Sciatic nerve (tissue), 2 donors: ENCODE measurements at places on chromosomes 12 and 14.

- no peak for DNase-seq
Measured at GRCh38 chr12:12693111-12693671, 2.8 kb downstream of the GPR19 start.

GRCh38 chr12:74641694-74642093 is 104.1 kb downstream of the ATXN7L3B start:
- no peak for DNase-seq

DNA sequence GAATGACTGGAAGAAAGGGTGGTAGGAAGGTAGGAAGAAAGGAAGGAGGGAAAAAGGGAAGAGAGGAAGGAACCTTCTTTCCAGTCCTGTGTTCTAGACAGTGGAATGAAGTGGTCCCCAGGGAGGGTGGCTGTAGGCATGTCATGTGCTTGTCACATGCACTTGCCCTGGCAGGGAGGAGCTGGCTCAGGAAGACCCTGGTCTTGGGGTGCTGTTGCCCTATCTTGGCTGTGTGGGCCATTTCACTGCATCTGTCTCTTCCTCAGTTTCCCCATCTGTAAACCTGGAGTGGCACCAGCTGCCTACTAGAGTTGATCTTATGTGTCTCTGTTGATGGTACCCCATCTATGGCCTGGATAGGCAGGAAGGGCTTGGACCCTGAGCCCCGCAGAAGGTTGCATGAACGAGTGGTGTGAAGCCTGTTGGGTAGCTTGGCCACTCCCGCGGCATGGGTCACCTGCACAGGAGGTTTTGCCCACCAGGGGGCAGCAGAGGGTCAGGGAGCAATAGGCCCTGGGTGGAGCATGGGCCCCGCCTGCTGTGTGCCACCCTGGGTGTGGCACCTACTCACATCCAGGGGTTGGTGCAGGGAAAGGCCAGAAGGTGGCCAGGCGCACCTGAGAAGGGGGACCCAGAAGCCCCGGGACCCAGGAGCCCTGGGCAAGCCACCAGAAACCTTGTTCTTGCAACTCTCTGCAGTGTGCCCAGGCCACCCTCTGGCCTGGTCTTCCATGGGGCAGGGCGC is 25.1 kb downstream of the MEG3 start:
- DNase-seq: peak; percentile 86

- DNase-seq: no peak
Measured at GRCh38 chr14:69992564-69992963, 113.3 kb downstream of the SMOC1 start.

DNA sequence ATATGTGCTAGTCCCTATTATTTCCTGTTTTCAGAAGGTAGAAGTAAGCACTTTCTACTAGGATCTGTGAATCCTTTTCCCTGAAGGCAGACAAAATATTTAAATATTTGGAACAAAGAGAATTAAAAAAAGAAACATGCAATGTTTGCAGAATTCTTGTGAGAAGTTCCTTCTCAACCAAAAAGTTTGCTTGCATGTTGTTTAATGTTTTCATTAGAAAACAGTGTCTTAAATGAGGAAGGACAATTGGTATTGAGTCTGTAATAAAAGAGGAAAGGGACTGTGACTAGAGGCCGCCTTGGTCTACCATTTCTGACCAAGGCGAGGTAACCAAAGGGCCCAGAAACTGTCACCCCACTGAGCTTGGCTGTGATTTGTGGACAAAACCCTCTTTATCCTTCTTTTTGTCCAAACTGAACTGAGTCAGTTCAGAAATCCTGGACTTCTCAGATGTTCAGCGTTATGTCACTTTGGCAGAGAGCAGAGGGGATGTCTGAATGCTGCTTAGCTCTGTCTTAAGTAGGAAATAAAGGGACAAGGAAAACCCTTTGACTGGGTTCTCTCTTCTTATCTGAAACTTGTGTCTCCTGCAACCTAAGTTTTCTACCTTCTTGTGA is 129.8 kb upstream of the CPM start:
- DNase-seq: no peak

DNA sequence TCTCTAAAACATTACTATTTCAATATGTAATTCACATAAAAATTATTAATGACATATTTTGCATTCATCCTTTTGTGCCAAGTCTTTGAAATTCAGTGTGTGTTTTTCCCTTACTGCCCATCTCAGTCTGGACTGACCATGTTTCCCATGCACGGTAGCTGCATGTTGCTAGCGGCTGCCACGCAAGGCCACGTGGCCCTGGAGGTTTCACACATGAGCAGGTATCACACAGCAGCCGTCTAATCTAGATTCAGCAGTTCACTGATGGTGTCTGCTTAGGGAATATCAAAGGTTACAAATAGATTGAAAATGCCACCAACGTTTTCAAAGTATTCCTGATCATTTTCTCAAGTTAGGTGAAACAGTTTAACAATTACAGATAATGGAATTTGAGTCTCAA is 234.8 kb upstream of the FKBP4 start:
- DNase-seq: no peak

- peak; percentile 82 for DNase-seq
Measured at GRCh38 chr12:53267999-53268629, at the start of gene ESPL1. Gene ESPL1 (plus strand): TSS chr12:53268299. CDS start chr12:53268767, 468 bp downstream.

DNA sequence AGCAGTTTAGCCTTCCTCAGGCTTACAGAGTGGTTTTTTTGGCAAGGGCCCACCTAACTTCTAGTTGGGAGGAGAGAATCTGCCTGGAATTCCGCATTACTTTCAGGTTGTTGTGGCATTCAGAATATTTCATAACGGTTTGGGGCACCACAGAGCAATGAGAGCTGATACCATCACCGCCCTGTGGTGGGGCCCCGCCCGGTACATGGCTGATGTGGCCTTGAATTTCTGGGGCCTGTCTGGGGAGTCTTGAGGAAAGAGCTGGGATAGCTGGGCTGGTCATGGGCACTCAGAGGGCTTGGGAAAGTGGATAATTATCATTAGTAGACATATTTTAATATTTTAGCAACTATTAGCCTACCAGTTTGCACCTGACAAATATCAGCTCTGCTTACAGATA is 4.2 kb downstream of the TESPA1 start:
- no peak for DNase-seq

DNA sequence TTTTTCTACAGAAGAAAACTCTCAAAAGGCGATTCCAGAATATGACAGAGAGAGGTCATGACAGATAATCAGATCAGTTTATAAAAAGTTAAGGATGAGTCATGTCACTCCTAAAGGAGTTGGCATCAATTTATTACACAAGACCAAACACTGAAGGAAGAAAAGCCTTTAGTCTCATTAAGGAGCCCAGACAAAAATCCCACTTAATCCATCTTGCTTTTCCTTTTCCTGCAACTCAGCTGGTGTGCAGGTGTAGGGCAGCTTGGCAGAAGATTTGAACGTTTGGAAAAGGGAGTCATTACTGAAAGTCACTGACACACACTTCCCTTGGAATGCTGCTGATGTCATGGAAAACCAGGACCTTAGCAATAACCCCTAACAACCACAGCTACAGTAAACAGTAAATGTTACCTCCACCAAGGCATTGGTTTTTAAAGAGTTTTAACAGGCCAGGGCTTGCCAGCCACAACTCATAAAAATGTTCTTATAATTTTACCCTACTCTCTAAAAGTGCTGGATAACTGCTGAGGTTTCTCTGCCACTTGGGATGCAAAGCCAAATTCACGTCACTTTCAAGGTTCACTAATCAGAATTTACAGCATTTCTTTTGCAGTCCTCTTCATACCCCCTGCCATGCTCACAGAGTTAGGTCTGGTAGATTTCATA is 320.6 kb downstream of the RAD51B start:
- DNase-seq: no peak

- no peak for DNase-seq
Measured at GRCh38 chr12:76031081-76031413, 529 bp downstream of the PHLDA1 start.

DNA sequence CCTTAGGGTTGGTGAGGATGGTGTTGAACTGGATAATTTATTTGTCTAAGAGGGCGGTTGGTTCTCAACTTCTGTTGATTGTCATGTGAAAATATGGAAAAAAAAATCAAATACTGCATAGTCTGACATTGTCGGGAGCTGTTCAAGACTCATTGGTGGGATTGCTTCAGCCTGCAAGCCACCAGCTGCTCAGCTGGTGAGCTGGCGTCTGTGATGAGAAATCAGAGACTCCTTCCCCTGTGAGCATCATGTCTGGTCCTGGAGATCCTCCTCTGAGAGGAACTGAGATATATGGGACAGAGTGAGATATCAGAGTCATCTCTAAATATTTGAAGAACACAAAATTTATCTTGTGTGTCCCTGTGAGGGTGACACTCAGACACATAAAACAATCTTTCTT is 49.9 kb downstream of the TRIM9 start:
- DNase-seq: no peak

DNA sequence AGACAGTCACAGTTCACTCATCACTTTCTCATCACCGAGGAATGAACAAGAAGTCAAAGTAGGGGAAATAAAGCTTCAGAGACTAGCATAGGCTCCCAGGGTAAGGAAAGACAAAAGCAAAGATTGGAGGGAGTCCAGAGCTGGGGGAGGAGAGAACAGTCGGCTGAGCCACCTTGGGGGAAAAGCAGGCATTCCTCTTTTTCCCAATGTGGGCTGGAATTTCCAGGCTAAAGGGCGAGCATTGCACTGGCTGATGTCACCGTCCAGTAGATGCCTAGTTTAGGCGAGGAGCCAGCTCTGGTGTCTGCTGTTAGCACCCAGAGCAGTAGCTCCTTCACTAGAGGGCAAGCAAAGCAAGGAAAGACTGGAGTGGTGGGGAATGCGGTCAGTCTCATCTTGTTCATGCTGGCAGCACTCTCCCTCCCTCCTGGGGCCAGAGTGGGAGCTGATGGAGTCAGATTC is 8.5 kb upstream of the KRT75 start:
- DNase-seq: no peak

DNA sequence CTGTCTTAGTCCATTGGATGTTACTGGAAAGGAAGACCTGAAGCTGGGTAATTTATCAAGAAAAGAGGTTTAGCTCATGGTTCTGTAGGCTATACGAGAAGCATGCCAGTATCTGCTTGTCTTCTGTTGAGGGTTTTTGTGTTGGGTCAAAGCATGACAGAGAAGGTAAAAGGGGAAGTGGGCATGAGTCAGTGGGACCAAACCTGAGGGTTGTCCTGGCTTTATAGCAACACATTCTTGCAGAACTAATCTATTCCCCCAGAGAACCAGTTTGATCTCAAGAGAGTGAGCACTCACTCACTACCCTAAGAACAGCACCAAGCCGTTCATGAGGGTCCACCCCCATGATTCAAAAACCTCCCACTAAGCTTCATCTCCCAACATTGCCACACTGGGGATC is 19.0 kb upstream of the KRAS start:
- DNase-seq: no peak

GRCh38 chr12:1811281-1811947 is 9.0 kb upstream of the LRTM2 start:
- DNase-seq: no peak

- DNase-seq: peak; percentile 33
Measured at GRCh38 chr14:101035466-101036225, 132.1 kb upstream of the RTL1 start.

- DNase-seq: no peak
Measured at GRCh38 chr12:105906561-105906960, 232.2 kb downstream of the NUAK1 start.

DNA sequence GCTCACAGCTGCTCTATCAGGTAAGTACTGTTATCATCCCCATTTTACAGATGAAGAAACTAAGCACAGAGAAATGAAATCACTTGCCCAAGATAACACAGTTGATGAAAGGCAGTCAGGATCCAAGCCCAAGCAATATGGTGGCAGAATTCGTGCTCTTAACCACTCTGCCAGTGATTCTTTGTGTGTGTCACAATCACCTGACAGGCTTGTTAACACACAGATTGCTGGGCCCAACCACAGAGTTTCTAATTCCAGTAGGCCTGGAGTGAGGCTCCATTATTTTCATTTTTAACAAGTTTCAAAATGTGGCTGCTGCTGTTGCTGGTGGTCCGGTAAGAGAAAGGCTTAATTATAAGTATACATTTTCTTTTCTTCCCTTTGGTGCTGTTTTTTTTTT is 134.2 kb downstream of the TGFB3 start:
- DNase-seq: no peak

DNA sequence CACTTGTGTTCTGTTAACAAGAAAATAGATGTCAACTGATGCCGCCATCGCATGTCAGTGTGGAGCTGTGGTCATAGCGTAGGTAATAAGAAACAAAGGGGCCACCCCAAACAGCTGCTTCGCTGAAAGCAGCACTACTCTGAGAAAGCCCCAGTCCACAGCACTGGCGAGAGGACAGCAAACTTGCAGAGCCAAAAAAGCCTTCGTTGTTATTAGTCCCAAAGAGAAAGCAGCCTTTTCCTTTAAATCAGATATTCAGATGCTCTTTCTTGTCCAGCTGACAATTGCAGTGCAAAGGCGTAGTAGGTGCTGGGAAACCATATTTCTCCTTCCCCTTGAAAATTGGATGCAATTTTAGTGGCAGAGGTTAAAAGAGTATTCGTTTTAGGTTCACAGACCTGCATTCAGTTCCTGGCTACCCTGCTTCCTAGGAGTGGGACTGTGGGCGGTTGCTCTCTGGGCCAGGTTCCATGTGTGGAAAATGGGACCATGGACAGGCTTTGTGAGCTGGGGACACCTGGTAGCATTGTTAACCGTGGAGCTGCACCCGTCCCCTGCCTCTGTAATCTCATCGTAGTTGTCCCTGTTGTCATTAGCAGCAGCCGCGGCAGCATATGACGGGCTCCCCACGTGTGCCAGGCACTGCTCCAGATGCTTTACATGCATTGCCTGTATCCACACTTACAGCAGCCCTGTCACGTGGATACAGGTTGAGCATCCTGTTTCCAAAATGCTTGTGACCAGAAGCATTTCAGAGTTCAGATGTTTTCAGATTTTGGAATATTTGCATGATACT is 54.2 kb downstream of the ELK3 start:
- DNase-seq: no peak

GRCh38 chr12:116065606-116066005 is 211.9 kb downstream of the MED13L start:
- no peak for DNase-seq

DNA sequence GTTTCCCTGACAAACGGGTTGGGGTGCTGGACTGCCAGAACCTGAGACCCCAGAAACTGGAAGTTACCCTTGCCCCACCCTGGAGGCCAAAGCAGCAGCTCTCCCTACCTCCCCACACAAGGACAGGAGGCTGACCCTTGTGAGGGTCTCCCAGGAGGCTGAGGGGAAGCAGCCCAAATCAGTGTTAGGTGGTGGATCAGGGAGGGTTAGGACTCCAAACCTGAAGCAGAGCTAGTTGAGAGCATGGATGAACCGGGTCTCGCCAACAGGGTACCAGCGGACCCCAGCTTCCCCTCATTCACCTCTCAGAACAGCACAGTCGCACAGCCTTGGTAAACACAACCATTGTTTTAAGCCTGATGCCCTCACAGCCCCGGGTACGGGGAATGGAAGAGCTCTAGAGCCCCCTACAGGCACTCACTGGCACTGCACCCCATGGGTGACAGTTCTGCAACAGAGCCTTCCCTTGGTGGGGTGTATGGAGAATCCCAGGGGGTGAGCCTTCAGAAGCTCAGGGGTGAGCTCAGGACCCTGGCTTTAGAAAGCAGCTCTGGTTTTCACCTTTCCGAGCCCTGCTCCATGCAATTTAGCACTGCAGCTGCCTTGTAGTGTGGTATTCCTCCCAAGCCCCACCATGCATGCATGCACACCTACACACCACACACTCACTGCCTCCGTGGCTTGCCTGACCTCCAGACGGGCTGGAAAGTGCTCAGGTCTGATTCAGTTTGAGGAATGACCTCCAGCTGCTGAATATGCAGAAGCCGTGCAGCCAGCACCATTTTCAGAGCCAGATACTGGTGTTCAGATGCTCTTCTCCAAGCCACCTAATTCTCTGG is 11.2 kb downstream of the ESRRB start:
- DNase-seq: peak; percentile 75
